ENCODE measurements at places on chromosomes 5 and 9.

GRCh38 chr9:89984214-89984613 lies 379.4 kb downstream of the GADD45G start:
- no peak for DNase-seq

- no peak for DNase-seq
These were observed 752.8 kb upstream of the ADAMTS16 start for GRCh38 chr5:4387290-4387689.

- DNase-seq: peak; percentile 88
These were observed 131.8 kb upstream of the CHD1 start for GRCh38 chr5:99060306-99061261.

DNA sequence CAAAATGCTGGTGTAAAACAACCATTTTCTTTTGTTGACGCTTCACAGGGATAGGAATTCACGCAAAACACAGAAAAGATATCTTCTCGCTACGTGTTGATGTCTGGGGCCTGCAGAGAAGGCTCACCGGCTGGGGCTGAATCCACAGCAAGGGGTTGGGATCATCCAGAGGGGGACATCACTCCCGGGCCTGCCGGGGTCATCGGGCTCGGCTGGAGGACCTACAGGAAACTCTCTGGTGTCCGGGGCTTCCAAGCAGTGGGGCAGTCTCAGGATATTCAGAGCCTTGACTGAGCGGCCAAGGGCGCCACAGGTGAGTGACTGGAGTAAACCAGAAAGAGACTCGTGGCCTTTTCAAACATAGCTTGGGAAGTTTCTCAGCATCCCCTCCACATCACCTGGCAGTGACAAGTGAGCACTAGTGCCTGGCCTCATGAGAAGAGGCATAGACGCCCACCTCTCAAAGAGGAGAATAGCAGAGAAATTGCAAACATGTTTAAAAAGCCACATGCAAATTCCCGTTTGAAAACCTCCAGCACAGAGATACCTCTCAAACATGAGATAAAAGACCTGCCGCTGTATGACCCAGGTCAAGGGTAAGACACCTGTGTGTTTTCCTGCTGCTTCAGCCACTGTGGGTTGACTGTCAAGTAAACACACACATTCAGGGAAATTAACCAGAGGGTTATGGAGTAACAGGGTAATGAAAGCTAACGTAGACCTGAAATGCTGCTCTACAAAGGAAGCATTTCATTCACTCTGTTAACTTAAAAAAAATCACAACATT lies 50.8 kb upstream of the SIMC1 start:
- no peak for DNase-seq

GRCh38 chr5:90473396-90474234 lies 956 bp downstream of the MBLAC2 start:
- peak; percentile 1 for DNase-seq

DNA sequence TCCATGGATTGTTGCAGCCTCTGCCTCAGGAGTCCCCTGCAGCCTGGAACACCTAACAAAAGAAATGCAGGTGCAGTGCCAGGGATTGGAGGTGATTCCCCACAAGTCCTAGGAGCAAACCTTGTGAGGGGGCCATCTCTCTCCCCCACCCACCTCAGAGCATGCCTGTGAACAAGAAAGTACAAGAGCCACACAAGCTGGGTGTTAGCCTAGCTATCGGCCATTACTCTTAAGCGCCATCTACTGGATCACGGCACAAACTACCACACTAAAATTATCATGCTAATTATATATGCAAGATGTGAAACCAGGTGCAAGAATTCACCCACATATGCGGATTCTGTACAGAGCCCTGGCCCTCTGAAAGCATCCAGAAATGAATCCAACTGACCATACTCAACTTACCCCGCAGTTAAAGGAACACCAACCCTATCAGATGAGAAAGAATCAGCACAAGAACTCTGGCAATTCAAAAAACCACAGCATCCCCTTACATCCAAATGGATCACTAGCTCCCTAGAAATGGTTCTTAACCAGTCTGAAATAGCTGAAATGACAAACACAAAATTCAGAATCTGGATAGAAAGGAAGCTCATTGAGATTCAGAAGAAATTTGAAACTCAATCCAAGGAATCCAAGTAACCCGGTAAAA lies 16.5 kb upstream of the PRSS3 start:
- DNase-seq: peak; percentile 5

GRCh38 chr5:72878854-72879253 lies 62.4 kb downstream of the TNPO1 start:
- DNase-seq: no peak

- no peak for DNase-seq
These were observed 57.7 kb downstream of the PDE6A start for GRCh38 chr5:149886692-149887470.

- no peak for DNase-seq
These were observed 20.7 kb downstream of the ROR2 start for GRCh38 chr9:91929331-91929730.

DNA sequence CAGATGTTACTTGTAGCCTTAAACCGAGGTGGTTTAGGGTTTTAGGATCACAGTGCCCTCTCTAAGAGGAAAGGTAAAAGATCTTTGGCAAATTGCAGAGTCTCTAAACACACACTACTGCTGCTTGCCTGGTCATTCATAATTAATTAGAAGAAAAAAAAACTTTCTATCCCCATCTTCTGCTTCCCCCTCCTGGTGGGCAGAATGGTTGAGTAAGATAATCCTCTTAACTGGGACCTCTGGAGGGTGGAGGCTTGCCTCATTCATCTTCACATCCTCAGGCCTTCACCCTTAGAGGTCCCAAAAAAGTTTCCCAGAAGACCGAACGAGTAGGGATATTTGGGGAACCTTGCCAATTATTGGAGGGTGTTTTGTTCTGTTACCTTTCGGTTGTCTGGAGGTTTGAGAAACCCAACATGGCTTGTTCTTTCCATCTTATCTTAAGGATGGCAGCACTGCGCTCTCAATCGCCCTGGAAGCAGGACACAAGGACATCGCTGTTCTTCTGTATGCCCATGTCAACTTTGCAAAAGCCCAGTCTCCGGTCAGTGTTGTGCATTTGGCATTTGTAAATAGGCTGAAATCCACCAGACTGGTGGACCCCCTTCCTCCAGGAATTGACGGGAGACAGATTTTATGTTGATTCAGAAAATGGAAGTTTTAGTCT lies 97.3 kb upstream of the DMRT1 start:
- DNase-seq: no peak

DNA sequence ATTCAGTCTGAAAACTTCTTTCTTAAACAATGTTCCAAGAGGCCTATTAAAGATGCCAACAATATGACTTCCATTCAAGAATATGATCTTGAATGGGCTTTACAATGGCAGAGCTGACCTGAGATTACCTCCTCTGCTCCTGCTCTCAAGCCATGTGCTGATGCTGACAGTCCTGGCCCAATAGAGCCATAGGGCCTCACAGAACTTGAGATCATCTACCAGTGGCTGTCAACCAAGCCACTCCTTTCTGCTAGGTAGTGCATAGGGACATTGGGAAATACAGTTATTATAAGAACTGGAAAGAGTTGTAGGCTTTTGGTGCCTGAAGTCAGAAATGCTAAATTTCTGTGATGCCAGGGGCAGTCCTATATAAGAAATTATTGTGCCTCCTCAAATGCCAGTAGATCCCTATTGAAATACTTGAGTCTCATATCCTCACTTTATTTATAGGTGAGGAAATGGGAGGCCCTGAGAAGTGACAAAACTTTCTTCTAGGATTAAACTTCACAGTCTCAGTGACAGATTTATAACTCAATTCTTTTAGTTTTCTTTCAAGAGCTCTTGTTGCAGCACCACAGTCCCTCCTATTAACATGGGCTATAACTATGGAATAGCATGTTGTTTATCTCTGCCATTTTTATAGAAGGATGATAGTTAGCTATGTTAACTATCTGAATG lies 10.9 kb downstream of the GHR start:
- DNase-seq: no peak

- DNase-seq: no peak
These were observed 16.7 kb upstream of the CD74 start for GRCh38 chr5:150429410-150429873.

GRCh38 chr5:34054400-34054729 lies 11.4 kb upstream of the C1QTNF3 start:
- no peak for DNase-seq

DNA sequence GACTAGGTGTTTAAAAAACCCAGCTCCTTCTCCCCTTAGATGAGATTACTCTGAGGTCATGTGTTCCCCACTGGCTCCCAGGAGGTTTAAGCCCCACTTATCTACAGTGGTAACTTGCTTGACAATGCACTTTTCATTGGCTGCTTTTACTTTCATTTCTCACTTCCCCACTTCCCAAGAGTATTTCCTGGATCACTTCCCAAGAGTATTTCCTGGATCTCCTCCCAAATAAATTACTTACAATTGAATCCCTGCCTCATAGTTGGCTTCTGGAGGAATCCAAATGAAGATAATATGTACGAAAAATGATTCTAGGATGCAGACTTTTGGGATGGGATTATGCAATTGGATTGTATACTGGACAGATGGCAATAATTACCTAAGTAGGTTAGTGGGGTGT lies 47.1 kb upstream of the CHSY3 start:
- no peak for DNase-seq

DNA sequence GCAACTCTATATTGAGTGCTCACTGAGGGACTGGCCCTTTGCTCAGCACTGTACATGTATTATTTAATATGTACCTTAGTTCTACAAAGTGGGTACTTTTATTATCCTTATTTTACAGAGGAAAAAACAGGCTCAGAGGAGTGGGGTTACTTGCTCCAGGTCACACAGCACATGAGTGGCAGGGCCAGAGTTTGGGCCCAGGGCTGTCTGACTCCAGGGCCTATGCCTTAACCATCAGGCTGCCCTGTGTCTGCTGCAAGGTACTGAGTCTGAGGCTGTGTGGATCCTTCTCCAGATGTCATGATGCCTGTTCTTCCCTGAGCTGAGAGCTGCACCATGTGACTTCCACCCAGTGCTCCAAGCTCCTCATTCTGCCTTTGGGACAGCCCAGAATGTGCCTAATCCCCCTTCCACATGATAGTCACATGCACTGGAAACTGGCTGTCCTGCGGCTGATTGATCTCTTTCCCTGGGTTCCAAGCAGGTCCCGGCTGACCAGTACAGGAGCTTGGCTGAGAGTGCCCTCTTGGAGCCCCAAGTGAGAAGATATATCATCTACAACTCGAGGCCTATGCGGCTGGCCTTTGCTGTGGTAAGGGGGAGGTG lies 15.4 kb downstream of the TMEM268 start:
- DNase-seq: no peak

DNA sequence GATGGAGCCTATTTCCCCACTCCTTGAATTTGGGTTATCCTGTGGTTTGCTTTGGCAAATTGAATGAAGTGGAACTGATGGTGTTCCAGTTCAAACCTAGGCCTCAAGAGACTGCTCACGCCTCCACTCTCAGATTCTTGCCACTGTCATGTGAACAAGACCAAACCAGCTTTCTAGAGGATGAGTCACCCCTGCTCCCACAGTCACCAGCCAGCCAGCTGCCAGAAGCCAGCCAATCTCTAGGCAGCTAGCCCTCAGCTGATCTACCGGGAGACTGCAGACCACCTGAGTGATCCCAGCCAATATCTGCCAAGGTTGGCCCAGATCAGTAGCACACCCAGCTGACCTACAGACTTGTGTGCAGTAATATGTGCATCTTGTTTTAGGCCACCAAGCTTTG lies 300.6 kb downstream of the TMEM38B start:
- DNase-seq: no peak

DNA sequence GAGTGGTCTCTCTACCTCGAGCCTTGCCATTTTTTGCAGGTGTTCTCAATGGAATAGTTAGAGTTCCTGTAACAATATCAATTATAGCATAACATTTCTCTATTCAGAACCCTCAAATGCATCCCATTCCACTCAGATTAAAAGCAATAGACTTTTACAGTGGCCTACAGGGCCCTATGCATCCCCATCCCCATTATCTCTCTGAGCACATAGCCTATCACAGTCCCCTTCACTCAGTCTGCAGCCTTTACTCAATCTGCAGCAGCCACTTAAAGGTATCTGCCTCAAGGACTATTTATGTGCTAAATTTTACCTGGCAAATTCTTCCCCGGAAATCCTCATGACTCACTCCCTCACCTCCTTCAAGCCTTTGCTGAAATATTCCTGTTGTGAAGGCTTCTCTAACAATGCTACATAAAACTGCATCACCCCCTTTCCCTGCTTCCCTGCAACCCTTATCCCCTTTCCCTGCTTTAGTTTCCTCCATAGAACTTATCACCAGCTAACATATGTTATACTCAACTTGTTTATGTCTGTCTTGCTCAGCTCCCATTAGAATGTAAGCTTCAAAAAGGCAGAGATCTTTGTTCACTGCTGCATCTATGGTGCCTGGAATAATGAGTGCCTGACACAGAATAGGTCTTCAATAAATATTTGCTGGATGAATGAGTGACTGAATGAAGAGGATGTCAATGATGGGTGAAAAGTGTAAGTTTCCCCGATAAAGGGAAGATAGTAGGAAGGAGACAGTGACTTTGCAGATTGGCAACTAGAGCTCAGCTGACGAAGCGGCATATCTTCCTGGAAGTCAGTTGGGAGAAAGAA lies 54.1 kb upstream of the ZNF366 start:
- no peak for DNase-seq

DNA sequence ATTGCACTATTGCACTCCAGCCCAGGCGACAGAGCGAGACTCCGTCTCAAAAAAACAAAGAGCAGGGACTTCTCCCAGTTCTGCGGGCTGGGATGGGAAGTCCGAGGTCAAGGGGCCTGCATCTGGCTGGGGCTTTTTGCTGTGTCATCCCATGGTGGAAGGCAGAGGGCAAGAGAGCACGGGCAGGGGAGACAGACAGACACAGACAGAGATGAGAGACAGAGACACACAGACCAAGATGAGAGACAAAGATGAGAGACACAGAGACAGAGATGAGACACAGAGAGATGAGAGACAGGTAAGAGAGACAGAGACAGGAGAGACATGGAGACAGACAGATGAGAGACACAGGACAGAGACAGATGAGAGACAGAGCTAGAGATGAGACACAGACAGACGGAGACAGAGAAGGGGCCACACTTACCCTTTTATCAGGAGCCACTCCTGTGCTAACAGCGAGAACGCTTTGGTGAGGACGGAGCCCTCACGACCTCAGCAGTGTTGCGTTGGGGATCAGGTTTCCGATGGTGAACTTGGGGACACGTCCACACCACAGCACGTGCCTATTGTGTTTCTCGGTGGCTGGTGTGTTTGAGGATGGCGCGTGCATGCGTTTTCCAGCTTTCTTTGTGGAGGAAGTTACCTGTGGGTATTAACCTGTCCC lies 8.9 kb upstream of the TOR4A start:
- no peak for DNase-seq

GRCh38 chr9:127083138-127083980 lies 39.1 kb downstream of the ANGPTL2 start:
- no peak for DNase-seq

GRCh38 chr5:120239086-120239485 lies 225.0 kb upstream of the PRR16 start:
- DNase-seq: no peak
